Osteocyte (in vitro differentiated cells): ENCODE measurements at places on chromosomes 6 and 20.

GRCh38 chr6:44297063-44298038 lies 15.8 kb downstream of the AARS2 start:
- H3K27ac ChIP-seq: no peak overlapping the region
- DNase-seq: no peak
- H3K27me3 ChIP-seq: peaks cover 57% of the 10 kb centered on the region
- H3K4me3 ChIP-seq: peak overlapping the region; percentile 53
- H3K4me1 ChIP-seq: peaks cover 7% of the 10 kb centered on the region

GRCh38 chr6:143963158-143963919 lies 44.7 kb downstream of the PLAGL1 start:
- peaks cover 32% of the 10 kb centered on the region for H3K36me3 ChIP-seq
- H3K4me3 ChIP-seq: no peak overlapping the region
- H3K27me3 ChIP-seq: peaks cover 11% of the 10 kb centered on the region
- no peak overlapping the region for H3K27ac ChIP-seq
- peaks cover 26% of the 10 kb centered on the region for H3K4me1 ChIP-seq

GRCh38 chr6:83917001-83917400 lies 57.5 kb downstream of the CYB5R4 start:
- DNase-seq: no peak
- no peaks in the 10 kb centered on the region for H3K4me1 ChIP-seq
- H3K4me3 ChIP-seq: no peak overlapping the region
- H3K36me3 ChIP-seq: peaks cover 5% of the 10 kb centered on the region
- H3K27ac ChIP-seq: no peak overlapping the region

DNA sequence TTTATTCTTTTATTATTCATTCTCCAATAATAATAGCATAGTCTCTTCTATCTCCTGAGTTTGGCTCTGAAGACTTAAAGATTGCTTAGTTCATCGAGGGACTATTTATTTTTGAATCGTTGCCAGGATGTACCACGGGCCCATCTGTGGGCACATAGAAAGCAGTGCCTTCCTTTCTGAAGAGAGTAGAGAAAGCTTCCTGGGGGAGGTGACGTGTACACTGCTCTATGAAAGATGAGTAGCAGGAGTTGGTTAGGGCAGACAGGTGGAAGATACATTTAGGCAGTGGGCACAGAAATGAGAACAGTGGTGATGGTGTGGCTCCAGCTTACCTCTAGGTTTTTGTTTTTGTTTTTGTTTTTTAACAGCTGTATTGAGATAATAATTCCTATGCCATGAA lies 98.4 kb downstream of the CDKAL1 start:
- no peak overlapping the region for H3K27ac ChIP-seq
- peaks cover 2% of the 10 kb centered on the region for H3K36me3 ChIP-seq
- H3K4me3 ChIP-seq: no peak overlapping the region
- H3K4me1 ChIP-seq: peaks cover 2% of the 10 kb centered on the region
- no peak for DNase-seq

DNA sequence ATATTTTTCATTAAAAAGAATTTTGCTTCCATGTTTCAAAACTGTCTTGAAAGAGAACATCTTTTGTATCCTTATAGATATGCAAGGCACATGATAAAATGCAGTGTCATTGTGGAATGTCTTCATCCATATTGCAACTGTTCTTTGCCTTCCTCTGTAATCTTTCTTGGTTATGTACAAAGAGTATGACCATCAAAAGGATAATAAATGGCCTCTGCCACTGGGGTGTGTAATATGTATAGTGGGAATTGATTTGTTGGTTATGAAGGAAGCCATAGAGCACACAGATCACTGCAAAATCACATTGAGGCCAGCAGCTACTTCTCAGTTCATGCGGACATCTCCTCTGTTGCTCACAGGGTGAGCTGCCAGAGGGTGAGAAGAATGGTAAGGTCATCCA lies 703.5 kb downstream of the TFAP2A start:
- no peaks in the 10 kb centered on the region for H3K36me3 ChIP-seq
- no peak for DNase-seq
- H3K4me1 ChIP-seq: peaks cover 3% of the 10 kb centered on the region
- no peak overlapping the region for H3K27ac ChIP-seq
- H3K4me3 ChIP-seq: no peak overlapping the region

- DNase-seq: no peak
- H3K4me3 ChIP-seq: no peak overlapping the region
- no peak overlapping the region for H3K27ac ChIP-seq
Observed at GRCh38 chr6:621931-622330, 35.0 kb downstream of the HUS1B start.

GRCh38 chr6:156183678-156184077 lies 593.5 kb upstream of the ARID1B start:
- no peaks in the 10 kb centered on the region for H3K27me3 ChIP-seq
- H3K36me3 ChIP-seq: no peaks in the 10 kb centered on the region
- no peaks in the 10 kb centered on the region for H3K4me1 ChIP-seq
- no peak for DNase-seq
- H3K27ac ChIP-seq: no peak overlapping the region

GRCh38 chr6:34148631-34149451 lies 3.0 kb upstream of the GRM4 start:
- H3K27ac ChIP-seq: no peak overlapping the region
- DNase-seq: no peak
- H3K4me1 ChIP-seq: peaks cover 11% of the 10 kb centered on the region
- H3K36me3 ChIP-seq: no peaks in the 10 kb centered on the region
- peaks cover 44% of the 10 kb centered on the region for H3K27me3 ChIP-seq
- H3K4me3 ChIP-seq: no peak overlapping the region

GRCh38 chr20:44057698-44058675 lies 129.0 kb downstream of the JPH2 start:
- no peaks in the 10 kb centered on the region for H3K36me3 ChIP-seq
- no peak overlapping the region for H3K27ac ChIP-seq
- peaks cover 4% of the 10 kb centered on the region for H3K27me3 ChIP-seq
- no peak overlapping the region for H3K4me3 ChIP-seq
- peaks cover 18% of the 10 kb centered on the region for H3K4me1 ChIP-seq

DNA sequence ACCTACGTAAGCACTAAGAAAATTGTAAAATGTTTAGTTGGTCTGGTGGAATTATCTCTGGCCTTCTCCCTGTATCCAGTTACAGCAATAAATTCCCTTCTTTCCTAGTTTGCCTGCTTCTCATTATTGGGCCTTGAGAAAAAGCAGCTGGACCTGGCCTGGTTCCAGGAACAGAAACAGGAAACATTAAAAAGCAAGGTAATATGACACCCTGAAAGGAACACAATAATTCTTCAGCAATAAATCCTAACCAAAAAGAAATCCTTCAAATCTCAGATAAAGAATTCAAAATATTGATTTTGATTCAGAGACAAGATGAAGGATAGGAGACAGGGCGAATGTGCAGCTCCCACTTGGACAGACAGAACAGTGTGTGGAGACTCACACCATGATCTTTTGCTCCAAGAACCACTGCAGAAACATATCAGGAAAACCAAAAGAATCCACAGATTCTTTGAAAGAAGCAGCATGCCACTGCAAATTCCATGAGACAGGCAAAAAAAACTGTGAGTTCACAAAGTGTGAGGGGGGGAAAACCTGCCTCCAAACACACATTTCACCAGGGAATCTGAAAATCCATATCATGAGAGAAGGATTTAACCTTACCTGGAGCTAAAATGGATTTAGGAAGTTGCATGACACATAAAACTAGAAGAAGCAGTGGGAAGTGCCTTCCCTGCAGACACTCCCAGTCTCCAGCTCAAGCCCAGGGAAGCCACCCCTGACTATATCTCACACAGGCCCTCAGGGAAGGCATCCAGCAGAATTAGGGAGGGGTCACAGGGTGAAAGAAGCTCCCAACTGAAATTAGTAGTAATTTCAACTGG lies 28.9 kb downstream of the TREM1 start:
- H3K4me3 ChIP-seq: no peak overlapping the region
- peaks cover 8% of the 10 kb centered on the region for H3K27me3 ChIP-seq
- peaks cover 36% of the 10 kb centered on the region for H3K4me1 ChIP-seq

DNA sequence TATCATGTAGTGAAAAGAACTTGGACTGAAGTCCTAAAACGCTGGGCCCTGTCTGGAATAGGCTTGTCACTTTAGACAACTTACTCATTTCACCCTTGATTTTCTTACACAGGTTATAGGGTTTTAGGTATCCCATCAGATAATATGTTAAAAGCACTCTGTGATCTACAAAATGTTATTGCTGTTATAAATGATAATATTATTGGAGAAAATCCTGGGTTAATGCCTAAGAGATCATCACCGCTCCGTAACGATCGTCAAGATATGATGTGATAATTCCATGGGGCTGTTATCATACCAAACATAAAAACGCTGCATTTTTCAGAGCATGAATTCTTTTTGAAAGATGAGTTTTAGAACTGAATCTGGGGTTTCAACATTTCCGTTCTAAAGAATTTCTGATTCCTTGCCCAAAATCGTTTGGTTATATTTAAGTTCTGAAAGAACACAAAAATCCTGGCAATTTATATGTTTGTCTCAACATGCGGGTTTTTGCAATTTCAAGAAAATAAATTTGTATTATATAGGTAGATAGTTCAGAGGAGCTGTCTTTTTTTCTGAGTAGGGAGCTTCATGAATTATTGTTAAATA lies 154.8 kb downstream of the FOXC1 start:
- no peak overlapping the region for H3K27ac ChIP-seq
- no peak for DNase-seq
- H3K27me3 ChIP-seq: no peaks in the 10 kb centered on the region
- no peak overlapping the region for H3K4me3 ChIP-seq
- H3K4me1 ChIP-seq: peaks cover 72% of the 10 kb centered on the region
- no peaks in the 10 kb centered on the region for H3K36me3 ChIP-seq

GRCh38 chr6:99810942-99811620 lies 182.9 kb downstream of the MCHR2 start:
- H3K4me1 ChIP-seq: no peaks in the 10 kb centered on the region
- H3K36me3 ChIP-seq: no peaks in the 10 kb centered on the region
- H3K4me3 ChIP-seq: no peak overlapping the region
- DNase-seq: no peak
- H3K27ac ChIP-seq: no peak overlapping the region

- DNase-seq: no peak
- H3K27me3 ChIP-seq: no peaks in the 10 kb centered on the region
- H3K4me3 ChIP-seq: no peak overlapping the region
- no peak overlapping the region for H3K27ac ChIP-seq
Observed at GRCh38 chr20:19453410-19453809, 241.0 kb downstream of the SLC24A3 start.

- no peak overlapping the region for H3K4me3 ChIP-seq
- peaks cover 13% of the 10 kb centered on the region for H3K4me1 ChIP-seq
- H3K27me3 ChIP-seq: peaks cover 78% of the 10 kb centered on the region
- no peaks in the 10 kb centered on the region for H3K36me3 ChIP-seq
- no peak for DNase-seq
Observed at GRCh38 chr6:27541212-27541932, 68.5 kb upstream of the ZNF184 start.

DNA sequence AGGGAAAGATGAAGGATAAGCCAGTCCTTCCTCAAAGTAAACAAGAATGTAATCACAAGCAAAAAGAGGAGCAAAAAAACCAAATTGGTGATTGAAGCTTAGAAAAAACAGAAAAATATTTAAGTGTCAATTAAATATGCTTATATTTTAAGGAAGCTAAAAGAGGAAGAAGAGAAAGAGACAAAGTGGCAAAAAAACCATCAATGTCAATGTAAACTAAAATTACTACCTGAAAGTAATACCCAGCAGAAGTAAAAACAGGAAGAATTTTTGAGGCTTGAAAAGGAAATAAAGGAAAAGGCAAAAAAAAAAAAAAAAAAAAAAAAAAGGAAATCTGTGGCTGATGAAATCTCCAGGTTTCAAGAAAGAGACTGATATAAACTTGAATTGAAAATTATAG lies 36.2 kb upstream of the OGFRL1 start:
- H3K27me3 ChIP-seq: no peaks in the 10 kb centered on the region
- peaks cover 39% of the 10 kb centered on the region for H3K4me1 ChIP-seq
- no peak overlapping the region for H3K4me3 ChIP-seq
- no peak overlapping the region for H3K27ac ChIP-seq

- peaks cover 2% of the 10 kb centered on the region for H3K27me3 ChIP-seq
- DNase-seq: no peak
- H3K36me3 ChIP-seq: no peaks in the 10 kb centered on the region
- H3K27ac ChIP-seq: no peak overlapping the region
- H3K4me3 ChIP-seq: no peak overlapping the region
Observed at GRCh38 chr20:7742479-7742878, 197.8 kb downstream of the HAO1 start.

GRCh38 chr20:8549192-8549591 lies 417.1 kb downstream of the PLCB1 start:
- H3K36me3 ChIP-seq: no peaks in the 10 kb centered on the region
- H3K4me3 ChIP-seq: no peak overlapping the region
- H3K27ac ChIP-seq: no peak overlapping the region
- DNase-seq: no peak

DNA sequence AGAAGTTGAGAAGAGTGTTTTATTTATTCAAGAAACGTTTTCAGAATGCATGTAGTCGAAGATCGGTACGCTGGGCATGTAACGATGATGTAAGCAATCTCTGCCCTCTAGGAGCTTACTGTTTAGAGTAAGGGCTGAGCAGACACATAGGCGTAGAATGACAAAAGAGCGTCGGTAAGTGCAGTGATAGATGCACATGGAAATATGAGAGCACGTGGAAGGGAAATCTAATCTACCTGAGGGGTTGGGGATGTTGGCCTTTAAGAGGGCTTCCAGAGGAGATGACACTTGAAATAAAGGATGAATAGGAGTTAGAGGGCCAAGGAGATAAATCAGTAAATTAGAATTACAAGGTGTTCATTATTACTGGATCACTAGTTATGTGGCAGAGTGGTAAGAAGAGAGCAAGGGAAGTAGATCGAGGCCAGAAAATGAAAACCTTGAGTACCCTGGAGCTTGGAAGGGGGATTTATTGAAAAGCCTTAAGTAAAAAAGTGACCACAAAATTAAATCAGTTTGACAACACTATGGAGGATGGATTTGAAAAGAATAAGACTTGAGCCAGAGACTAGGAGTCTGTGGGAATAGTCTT lies 782 bp downstream of the TRMT11 start:
- no peak overlapping the region for H3K4me3 ChIP-seq
- no peak overlapping the region for H3K27ac ChIP-seq
- peaks cover 13% of the 10 kb centered on the region for H3K4me1 ChIP-seq
- H3K27me3 ChIP-seq: no peaks in the 10 kb centered on the region

GRCh38 chr6:108473197-108473596 lies 87.5 kb upstream of the FOXO3 start:
- H3K27ac ChIP-seq: no peak overlapping the region
- peaks cover 4% of the 10 kb centered on the region for H3K36me3 ChIP-seq
- H3K27me3 ChIP-seq: no peaks in the 10 kb centered on the region
- no peak for DNase-seq
- no peaks in the 10 kb centered on the region for H3K4me1 ChIP-seq
- H3K4me3 ChIP-seq: no peak overlapping the region

GRCh38 chr20:51027035-51027795 lies 4.3 kb upstream of the KCNG1 start:
- H3K4me3 ChIP-seq: no peak overlapping the region
- H3K27me3 ChIP-seq: peaks cover 65% of the 10 kb centered on the region
- H3K27ac ChIP-seq: no peak overlapping the region
- no peaks in the 10 kb centered on the region for H3K36me3 ChIP-seq

- no peaks in the 10 kb centered on the region for H3K4me1 ChIP-seq
- H3K36me3 ChIP-seq: no peaks in the 10 kb centered on the region
- H3K4me3 ChIP-seq: no peak overlapping the region
- H3K27me3 ChIP-seq: no peaks in the 10 kb centered on the region
- no peak overlapping the region for H3K27ac ChIP-seq
Observed at GRCh38 chr20:59782986-59783640, 150.3 kb downstream of the SYCP2 start.
